Stimulated activated CD4-positive, alpha-beta T cell treated with anti-CD3 and anti-CD28 coated beads, Interleukin-15, amount 100 ng/mL, for 1 hour (primary cell): ENCODE measurements at places on chromosomes 5 and 9.

- no peak for DNase-seq
Observed at GRCh38 chr5:52983731-52984636, 5.2 kb upstream of the ITGA2 start.

GRCh38 chr9:110355911-110356310 lies 18.2 kb upstream of the TXNDC8 start:
- DNase-seq = no peak

GRCh38 chr5:82749461-82749820 lies 327.8 kb downstream of the TMEM167A start:
- DNase-seq = no peak

DNA sequence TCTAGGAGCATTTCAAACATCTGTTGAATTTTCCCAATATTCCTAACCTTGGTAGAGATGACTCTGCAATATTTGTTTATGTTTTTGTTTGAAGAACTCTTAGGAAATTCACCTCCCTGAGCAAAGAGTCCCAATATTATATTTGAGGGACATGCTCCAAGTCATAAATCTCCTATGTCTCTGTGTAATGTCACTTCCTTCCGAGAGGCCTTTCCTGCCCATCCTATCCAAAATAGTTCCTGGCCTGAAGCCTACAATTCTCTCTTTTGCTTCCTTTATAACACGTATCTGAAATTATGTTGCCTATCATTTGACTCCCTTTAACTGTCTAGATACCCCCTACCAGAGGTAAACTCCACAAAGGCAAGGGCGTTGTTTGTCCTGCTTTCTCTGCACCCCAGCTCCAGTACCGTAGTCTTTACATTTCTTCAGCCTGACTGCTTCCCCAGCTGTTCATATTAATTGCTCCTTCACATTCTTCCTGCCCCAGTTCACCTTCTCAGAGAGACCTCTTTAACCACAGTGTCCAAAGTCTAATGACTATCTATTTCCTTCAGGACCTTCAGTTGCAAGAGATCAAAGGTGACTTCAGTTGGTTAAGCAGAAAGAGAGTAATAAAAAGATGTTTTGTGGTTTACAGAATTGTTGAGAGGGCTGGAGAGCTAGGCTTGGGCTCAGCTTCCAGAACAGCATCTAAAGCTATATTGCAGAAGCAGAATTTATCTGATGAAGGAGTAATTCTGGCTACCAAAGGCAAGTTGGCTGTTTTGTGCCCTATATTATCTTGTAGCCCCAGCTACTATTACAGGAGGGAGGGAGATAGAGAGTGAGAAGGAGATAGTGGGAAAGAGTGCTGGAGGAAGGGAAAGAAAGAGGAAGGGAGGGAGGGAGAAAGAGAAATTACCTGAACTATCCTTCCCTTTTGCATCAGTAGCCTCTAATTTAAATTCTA lies 109.3 kb upstream of the TMEM161B start:
- no peak for DNase-seq

- DNase-seq = no peak
Observed at GRCh38 chr9:36976371-36977030, 57.6 kb downstream of the PAX5 start.

GRCh38 chr5:40171971-40172370 lies 507.7 kb upstream of the PTGER4 start:
- no peak for DNase-seq

GRCh38 chr5:83720836-83721537 lies at the start of gene HAPLN1:
TSS of gene HAPLN1 (minus strand) at chr5:83720855. CDS start at chr5:83673523, 47,332 bp downstream.
- DNase-seq = no peak

DNA sequence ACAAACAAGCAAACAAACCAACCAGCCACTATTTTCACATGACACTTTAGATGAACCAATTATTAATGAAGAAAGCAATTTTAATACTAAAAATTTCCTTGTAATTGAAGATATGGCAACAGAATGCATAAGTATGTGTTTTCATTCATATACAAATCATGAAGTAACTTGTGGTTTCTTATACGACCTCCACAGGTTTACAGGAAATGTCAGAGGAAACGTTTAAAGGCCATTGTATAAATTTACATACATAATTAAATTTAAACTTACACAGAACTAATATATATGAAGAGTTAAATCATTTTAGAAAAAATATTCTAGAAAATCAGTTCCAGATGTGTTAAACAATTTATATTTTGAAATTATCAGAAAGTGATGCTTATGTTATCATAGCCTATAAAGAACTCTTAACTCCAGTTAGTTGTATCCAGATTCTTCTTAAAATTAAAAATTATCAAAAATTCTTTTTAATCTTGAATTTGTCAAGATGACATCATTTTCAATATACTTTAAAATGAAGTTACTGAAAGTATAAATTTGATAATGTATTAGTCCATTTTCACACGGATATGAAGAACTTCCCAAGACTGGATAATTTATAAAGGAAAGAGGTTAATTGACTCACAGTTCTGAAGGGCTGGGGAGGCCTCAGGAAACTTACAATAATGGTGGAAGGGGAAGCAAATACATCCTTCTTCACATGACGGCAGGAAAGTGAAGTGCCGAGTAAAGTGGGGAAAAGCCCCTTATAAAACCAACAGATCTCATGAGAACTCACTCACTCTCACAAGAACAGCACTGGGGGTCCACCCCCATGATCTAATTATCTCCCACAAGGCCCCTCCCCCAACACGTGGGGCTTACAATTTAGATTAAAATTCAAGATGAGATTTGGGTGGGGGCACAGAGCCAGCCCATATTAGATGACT lies 192.0 kb downstream of the PIK3R1 start:
- DNase-seq = no peak

DNA sequence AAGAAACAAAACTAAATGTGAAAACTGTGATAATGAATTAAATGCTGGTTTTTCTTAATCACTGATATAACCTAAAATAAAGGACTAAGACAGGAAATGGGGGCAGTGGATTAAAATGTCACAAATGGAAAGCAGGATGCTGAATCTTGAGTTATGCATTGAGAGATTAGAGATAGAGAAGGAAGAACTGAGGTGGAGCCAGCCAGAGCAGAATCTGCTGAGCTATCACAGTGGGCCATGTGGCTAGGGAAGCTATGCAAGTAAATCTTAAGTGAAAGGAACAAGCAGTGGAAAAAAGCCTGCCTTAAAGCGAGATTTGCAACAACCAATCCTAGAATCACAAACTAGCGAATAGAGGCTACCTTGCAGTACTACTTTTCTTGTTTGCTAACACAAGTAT lies 188.5 kb upstream of the RASA1 start:
- no peak for DNase-seq

- no peak for DNase-seq
Observed at GRCh38 chr5:8981016-8981415, 564.9 kb downstream of the SEMA5A start.

DNA sequence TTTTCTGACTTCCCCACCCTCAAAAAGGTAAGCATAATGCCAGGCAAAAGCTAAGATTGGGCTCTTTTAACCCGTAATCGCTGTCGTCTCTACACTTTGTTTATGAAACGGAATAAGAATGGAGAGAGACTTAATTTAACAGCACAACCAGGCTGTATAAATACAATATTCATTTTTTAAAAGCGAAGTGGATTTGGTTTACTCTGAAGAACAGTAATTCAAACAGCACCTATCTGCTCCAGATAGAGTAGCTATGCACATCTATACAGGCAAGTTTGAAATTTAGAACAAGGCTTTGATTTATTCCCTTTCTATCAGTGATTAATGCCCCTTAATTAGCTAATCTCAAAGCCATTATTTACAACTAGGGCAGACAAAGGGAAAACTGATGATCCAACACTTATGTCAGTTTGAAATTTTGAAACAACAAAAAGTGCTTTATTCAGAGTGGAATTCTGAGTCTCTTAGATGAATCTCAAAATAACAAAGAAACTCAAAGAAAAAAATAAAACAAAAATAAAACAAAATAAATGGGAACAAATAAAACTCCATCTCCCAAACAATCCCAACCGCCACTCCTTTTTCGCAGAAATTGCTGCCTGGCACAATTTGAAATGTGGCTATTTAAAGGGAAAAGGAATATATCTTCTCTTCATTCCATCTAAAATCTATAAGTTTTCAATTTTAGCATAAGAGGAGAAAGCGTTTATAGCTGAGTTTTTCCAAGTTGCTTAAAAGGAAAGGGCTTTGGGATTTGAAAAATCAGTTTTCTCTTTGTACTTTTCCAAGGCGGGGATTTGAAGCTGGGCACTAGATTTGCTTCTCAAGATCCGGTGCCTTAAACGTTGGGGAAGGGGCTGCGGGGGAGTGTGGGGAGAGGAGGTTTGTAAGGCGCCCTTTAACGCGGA lies 298.6 kb downstream of the PARP8 start:
- no peak for DNase-seq

DNA sequence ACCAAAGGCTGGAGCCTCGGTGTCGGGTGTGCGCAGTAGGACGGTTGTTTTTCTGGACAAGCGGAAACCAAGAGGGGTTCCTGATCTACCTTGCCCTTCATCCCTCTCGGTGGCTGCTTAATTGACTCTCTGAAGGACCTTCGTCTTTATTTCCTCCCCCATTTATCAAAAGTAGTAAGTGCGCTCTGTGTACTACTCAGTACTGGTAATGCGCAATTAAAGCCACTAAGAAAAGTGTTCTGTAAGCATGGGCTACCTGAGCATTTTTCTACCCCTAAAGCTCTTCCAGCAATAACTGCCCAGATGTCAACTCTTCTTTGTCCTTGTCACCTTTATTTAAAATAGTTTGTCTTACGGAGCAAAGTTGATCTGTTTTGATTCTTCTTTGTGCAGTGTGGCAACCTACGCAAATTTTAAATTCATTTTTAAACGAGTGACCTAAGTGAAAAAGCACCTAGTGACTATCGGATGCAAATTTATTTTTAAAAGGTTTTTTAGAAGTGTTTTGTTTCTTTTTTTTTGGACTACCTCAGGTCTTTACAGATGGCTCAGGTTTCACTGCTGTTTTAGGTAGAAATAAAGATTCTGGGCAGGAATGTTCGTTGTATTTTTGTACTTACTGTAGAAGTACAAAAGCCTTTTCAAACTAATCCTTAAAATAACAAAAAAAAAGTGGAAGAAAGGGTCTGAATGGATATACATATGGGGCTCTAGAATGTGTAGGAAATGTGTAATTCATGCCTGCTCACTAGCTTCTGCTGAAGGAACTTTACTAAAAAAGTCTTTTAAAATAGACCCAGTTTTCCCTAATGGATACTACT lies 2.0 kb downstream of the JMY start:
- no peak for DNase-seq

- DNase-seq = no peak
Observed at GRCh38 chr9:110143950-110144545, 63.9 kb downstream of the C9orf152 start.

- DNase-seq = no peak
Observed at GRCh38 chr5:14268738-14269137, 125.6 kb downstream of the TRIO start.

DNA sequence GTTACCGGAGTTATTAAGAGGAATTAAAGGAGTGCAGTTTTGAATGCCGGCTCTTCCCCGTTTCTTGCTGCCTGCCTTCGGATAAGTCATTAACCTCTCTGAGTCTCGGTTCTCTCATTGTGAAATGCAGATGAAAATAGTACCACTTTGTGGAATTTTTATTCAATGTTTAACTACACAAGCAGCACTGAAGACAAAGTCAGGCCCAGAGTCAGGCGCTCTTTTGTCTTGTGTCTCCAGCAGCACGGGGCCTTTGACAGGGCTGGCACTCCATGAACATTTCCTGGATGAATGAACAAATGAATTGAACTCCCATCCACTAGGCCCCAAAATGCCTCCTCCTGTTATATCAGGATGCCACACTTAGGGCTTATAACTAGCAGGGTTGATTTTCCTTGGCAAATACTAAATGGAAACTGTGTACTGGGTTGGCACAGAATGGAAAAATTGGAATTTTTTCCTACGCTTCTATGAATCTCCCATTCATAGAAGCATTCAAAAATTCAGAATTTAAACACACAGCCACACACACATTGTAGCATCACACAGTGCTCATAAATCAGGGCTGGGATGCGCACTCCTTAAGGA lies 332.8 kb downstream of the MLLT3 start:
- no peak for DNase-seq

DNA sequence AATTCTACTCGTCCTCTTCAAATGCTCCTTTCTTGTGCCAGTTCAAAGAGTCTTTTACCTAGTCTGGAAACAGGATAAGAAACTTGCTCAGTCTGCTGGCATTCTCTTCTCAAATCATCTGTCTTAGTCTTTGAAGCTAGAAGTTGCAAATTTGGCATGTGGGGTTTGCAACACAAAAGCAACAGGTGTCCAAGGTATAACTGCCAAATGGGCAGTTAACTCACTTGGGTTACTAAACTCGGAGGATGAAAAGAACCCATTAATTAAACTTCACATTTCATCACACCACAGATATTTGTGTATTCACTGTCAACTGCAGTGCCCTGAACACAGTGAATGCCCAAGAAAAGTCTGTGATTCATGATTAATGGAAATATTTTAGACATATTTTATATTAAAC lies 108.0 kb upstream of the TARS1 start:
- DNase-seq = no peak

- no peak for DNase-seq
Observed at GRCh38 chr5:159106569-159107282, 7.0 kb upstream of the EBF1 start.

- no peak for DNase-seq
Observed at GRCh38 chr5:137122558-137122957, 376.6 kb downstream of the SPOCK1 start.

DNA sequence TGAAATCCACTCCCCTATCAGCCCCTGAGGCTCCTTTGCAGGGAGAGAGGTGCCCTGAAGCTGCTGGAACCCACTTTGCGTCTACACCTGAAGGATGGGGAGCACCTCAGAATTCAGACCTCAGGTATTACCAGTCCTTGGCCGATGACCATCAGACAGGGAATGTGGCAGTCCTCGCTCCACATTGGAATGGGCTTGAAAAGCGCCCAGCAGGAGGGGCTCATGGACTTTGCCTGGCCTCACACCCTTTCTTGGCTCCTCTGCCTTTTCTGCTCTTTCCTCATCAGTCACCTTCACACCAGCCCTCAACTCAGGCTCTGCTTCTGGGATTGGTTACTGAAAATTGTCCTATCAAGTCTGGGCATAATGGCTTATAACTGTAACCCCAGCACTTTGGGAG lies 83.9 kb downstream of the BARX1 start:
- DNase-seq = no peak
